ENCODE measurements at places on chromosomes 6 and 20.
A peak's percentile ranks its signal among the peaks of the same experiment; 100 is the strongest.

DNA sequence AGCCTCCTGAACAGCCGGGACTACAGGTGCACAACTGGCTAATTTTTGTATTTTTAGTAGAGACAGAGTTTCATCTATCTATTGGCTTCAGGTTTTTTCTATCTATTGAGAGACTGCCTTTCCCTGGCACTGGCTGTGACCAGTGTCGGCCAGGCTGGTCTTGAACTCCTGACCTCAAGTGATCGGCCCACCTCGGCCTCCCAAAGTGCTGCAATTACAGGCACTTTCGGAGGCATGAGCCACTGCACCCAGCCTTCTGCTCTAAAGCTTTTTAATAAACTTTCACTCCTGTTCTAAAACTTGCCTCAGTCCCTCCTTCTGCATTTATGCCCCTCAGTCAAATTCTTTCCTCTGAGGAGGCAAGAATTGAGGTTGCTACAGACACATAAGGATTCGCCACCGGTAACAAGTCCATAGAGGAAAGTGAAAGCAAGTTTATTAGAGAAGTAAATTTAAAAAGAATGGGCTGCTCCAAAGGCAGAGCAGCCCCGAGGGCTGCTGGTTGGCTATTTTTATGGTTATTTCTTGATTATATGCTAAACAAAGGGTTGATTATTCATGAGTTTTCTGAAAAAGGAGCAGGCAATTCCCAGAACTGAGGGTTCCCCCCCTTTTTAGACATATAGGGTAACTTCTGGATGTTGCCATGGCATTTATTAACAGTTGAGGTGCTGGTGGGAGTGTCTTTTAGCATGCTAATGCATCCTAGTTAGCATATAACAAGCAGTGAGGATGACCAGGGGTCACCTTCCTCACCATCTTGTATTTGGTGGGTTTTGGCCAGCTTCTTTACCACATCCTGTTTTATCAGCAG is 44.8 kb upstream of the RNGTT start:
- DNase-seq, result no peak

- no peak for DNase-seq
Observed at GRCh38 chr6:42978487-42978838, 518 bp downstream of the PEX6 start.

DNA sequence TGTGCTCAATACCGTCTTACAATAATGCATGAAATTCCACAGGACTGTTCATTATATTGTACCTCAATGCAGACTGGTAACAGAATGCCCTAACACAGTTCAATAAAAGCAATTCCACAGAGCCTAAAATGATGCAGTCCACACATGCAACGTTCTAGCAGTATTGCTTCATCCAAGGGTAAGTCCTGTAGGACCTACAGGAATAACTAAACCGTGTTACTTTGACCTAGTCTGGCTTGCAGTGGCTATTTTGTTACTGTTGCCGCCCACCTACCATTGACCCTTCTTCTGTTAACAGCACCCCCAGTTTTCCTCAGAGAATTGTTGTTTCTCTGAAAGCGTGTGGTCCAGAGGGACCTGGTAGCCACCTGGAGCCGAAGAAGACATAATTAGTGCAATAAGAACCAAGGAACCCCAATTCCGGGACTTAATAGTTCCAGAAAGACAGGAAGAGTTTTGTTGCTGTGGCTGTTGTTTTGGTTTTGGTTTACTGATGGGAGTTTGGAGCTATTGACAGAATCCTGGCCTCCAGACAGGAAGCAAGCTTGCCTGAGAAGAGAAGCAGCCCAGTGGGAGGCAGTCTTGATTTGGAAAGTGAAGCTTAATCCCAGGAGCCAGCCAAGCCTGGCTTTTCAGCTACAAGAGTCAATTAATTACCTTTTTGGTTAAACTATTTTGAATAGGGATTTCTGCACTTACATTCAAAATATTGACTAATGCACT is 91.3 kb downstream of the FRK start:
- no peak for DNase-seq

GRCh38 chr6:12750416-12750815 is 33.8 kb downstream of the PHACTR1 start:
- DNase-seq, result no peak

DNA sequence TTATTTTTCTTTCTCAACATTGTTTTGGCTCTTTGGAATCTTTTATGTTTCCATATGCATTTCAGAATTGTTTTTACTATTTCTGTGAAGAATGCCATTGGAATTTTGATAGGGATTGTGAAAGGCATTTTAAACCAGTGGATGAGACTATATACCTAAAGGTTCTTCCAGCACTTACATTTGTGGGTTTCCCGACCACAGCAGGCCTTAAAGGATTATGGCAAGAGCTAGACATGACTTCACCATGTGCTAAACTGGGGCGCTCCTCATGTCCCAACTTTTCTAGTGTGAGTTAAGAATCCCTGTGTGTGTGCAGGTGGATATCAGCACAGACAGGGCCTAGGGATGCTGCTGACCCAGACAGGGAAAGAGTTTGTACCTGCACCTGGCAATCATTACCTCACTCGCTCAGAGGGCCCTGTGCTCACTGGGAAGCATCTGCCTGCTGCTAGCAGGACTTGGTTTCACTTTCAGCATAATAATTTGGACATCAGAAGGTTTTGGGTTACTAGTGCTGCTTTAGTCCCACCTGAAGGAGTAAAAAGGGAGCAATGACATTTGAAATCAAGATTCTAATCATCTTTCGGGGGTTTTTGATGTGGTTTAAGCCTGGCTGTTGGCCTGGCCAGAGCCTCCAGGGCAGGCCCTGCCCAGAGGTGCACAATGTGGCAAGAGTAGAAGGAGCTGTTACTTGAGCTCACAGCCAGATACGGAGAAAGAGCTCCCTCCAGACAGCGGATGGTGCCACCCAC is 137.1 kb downstream of the CDC5L start:
- DNase-seq, result no peak

DNA sequence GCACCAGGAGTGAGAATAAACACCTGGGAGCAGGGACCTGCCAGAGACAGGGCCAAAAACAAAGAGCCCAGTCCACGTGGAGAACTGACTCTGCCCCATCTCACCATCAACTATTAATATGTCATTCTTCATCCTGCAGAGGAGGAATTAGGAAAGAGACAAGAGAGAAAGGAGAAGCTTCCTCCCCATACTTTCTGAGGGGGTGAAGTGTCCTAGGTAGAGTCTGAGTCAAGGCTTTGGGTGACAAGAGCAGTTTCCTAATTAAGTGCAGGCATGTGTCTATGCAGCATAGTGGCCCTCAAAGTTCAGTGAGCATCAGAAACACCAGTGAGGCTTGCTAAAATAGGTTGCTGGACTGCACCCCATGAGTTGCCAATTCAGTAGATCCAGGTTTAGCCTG is 40.7 kb upstream of the BMP2 start:
- no peak for DNase-seq

GRCh38 chr6:36781669-36782068 is 57.6 kb downstream of the CPNE5 start:
- no peak for DNase-seq

DNA sequence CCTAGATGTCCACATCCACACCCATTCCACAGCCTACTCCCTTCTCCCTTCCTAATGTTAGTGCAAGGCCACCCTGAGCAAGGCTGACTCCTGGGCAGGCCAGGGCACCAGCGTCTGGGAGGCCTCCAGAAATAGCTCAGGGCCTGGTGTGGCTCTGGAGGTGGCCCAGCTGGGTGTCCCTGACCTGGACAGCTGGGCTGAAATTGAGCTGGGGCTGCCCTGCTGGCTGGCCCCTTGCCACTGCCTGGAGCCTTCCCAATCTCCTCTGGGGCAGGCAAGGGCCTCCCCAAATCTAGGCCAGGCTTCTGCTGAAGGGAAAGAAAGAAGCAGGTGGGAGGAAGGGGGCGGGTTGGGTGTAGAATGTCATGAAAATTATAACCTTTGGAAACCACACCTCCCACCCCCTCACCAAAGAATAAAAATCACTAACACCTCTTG is 2.1 kb downstream of the FAM110A start:
- DNase-seq, result no peak

DNA sequence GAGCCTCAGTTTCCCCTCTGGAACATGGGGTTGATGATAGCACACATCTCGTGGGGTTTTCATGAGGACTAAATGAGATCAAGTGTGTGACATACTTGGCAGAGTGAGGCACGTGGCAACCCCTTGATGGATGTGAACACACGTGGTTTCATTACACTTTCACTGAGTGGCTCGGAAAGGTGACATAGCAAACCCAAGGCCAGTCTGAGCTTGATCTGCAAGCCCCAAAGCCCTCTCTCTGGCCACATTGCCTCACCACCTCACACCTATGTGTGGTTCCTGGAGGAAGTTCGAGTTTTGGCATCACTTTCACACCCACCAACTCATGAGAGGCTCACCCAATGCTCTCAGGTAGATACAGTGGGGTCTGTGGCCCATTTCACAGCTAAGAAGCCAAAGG is 60.0 kb downstream of the CPNE5 start:
- no peak for DNase-seq

- no peak for DNase-seq
Observed at GRCh38 chr20:10632721-10633509, 40.9 kb downstream of the JAG1 start.

- peak; percentile 45 for DNase-seq
Observed at GRCh38 chr6:132286298-132287019, 114.8 kb downstream of the MOXD1 start.

DNA sequence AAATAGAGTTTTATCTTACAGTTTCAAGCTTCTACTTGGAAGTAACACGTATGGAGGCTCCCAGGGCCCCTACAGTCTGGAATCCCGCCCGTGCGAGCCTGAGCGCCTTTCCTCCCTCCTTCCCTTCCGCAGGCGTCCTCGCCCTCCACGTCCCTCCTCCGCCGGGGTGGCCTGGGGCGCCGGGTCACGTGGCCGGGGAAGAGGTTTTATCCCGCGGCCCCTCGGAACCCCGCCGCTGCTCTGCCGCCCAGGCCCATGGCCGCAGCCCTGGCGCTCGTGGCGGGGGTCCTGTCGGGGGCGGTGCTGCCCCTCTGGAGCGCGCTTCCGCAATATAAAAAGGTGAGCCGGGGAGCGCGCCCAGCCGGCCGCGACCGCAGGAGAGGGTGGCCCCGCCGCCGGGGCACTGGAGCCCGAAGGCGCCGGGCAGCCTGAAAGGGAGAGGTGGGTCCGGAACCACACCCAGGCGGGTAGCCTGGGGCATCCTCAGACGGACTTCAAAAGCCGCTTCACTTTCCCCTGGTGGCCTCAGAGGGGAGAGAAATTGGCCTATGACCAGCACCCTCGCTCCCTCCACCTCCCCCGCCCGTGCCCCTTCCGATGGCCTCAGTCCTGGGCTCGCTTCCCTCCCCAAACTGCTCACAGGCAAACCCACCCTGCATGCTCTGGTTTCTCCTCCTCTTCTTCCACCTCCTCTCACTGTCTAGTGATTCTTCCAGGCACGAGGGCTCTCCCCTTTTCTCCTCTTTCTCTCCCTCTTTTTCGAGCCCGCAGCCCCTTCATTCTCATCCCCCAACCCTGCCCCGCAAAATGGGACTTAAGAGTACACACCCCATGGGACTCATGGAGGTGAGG is at the start of gene CLPSL2:
CLPSL2 (plus strand) TSS at position 235 of the 852 bp plus-strand sequence; CDS start at position 256, 21 bp downstream.
- no peak for DNase-seq

- DNase-seq, result no peak
Observed at GRCh38 chr20:25033924-25034300, 24.0 kb downstream of the ACSS1 start.

DNA sequence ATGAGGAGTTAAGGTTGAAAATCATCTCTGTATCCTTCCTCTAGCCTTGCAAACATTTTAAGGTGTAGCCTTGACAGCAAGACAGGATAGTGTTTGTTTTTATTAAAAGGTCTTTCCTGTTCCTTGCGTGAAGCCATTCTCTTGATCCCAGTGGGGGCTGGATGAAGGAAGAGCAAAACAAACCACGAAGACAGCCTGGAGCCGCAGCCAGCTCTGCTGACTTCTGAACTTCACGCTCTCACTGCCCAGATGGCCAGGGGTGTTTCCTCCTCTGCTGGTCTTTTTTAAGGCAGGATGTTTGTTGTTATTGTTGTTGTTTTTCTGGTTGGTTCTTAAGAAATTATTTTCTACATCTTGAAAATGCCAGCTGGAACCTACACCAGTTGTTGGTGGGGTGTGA is 156.4 kb downstream of the MTHFD1L start:
- no peak for DNase-seq

GRCh38 chr6:116461932-116462885 is 1.0 kb downstream of the CALHM6 start:
- DNase-seq, result peak; percentile 62

DNA sequence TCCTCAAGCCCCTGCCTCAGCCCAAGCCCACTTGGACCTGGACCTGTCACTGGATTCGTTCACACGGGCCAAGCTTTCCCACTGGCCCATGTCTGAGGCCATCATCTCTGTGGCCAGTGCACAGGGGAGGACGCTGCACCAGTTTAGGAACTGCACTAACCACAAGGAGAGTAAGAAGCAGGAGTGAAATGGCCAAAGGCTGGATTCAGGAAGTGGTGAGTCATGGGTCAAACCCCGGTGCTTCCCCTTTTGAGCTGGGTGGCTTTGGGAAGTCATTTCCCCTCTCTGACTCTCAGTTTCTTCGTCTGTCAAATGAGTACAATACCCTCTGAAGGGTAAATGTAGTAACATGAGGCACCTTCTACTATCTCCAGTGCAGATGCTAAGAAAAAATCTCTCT is 87.9 kb downstream of the CD40 start:
- DNase-seq, result peak; percentile 59

- no peak for DNase-seq
Observed at GRCh38 chr20:39533858-39534257, 571.7 kb downstream of the DHX35 start.

GRCh38 chr6:160668589-160668988 is 4.5 kb upstream of the LPA start:
- DNase-seq, result no peak

GRCh38 chr6:162680871-162681270 is 46.7 kb downstream of the PRKN start:
- DNase-seq, result no peak

DNA sequence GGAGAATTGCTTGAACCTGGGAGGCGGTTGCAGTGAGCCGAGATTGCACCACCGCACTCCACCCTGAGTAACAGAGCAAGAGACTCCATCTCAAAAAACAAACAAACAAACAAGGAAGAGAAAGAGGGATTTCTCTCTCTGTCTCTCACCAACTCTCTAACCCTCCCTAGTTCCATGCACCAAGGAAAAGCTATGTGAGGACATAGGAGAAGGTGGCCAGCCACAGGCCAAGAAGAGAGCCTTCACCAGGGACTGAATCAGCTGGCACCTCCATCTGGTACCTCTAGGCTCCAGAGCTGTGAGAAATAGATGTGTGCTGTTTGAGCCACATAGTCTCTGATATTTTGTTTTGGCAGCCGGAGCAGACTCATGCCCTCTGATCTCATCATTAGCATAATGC is 9.0 kb upstream of the FAM110A start:
- no peak for DNase-seq

- no peak for DNase-seq
Observed at GRCh38 chr6:119444642-119445557, 95.3 kb upstream of the MAN1A1 start.

GRCh38 chr6:169974663-169975062 is 223.2 kb downstream of the ERMARD start:
- no peak for DNase-seq

DNA sequence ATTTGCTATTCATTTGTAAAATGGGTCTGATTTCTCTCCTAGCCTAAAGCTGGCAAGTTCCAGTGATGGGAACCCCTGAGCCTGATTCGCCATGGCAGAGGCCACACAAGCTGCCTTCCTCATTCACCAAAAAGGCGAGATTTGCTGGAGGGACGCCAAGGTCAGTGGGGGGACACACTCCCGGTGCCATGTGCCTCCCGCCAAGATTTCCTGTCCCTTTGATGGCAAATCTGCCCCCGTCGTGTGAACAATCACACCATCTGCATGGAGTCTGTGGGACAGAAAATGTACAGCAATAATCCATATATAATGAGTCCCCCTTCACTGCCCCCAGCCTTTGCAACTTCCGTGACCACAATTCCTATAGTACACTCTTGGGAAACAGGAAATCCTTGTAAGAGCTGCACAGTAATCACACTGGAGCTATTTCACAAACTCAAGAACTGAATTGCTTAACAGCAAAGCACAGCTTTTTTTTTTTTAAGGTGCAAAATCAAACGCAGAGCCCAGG is 15.7 kb upstream of the IGF2R start:
- no peak for DNase-seq
